Astrocyte of the cerebellum (primary cell): ENCODE measurements at places on chromosomes 7 and 10.

- DNase-seq, result no peak
Measured at GRCh38 chr7:15345216-15345615, 216.6 kb downstream of the AGMO start.

DNA sequence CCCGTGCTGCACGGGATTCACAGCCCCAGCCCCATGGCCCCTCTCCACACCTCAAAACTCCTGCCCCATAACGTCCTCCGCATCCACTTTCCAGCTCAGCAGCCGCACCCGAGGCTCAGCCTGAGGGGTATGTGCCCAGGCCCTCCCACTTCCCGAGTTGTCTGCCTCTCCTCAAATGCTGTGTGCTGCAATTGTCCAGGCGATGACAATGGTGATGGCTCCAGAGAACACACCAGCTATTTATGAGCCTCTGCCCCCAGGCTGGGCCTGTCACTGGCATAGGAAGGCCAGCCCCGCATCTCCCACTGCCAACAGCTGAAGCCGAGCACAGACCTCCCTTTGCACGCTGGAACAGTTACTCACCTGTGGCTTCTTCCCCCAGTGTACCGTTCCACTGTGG lies 2.4 kb upstream of the LDB3 start:
- DNase-seq, result no peak

GRCh38 chr10:11510736-11511135 lies 100.7 kb downstream of the USP6NL start:
- DNase-seq, result no peak

DNA sequence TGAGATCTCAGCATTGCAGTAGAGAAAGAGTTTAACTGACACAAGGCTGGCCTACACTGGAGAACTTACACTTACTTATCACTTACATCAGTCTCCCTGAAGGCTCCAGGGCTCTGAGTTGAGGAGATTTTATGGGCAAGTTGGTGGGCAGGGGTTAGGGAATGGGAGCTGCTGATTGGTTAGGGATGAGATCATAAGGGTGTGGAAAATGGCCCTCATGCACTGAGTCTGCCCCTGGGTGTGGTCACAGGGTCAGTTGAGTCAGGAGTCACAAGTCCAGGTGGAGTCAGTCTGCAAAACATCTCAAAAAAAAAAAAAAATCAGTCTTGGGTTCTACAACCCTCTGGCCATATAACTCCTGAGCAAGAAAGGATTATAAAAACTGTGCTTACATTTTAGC lies 60.5 kb downstream of the PPP1R17 start:
- DNase-seq, result no peak

GRCh38 chr10:31099094-31099493 lies 67.4 kb upstream of the ZNF438 start:
- DNase-seq, result no peak

DNA sequence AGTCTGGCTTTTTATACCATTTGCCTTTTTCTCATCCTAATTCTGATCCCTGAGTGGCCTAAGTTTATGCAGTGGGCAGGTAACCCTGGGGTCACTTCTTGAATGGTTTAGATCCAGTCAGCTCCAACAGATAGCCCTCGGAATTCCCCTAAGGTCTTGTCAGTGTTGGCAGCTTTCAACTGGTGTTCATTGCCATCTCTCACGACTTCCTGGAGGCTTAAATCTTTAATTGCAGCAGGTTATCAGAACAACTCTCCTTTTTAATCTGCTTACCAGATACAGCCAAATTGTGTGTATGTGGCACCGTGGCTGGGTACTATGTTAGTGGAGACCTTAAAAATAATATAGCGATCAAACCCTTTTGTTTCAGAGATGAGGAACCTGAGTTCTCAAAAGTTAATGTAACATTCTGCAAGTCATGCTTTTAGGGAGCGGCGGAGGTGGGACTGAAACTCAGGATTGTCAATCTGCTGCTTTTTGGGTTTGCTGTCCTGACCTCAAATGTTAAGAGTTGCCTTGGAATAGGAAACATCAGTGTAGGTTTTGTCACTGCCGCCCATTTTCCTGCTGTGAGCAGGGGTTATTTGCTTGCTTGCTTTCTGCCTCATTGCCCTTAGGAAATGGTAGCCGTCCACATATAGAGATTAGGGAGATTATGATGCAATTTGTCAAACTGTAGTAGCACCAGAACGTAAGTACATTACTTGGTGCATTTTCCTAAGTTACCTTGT lies 818 bp downstream of the DLD start:
- no peak for DNase-seq

- no peak for DNase-seq
Measured at GRCh38 chr7:5495581-5496375, 72.1 kb upstream of the TNRC18 start.

DNA sequence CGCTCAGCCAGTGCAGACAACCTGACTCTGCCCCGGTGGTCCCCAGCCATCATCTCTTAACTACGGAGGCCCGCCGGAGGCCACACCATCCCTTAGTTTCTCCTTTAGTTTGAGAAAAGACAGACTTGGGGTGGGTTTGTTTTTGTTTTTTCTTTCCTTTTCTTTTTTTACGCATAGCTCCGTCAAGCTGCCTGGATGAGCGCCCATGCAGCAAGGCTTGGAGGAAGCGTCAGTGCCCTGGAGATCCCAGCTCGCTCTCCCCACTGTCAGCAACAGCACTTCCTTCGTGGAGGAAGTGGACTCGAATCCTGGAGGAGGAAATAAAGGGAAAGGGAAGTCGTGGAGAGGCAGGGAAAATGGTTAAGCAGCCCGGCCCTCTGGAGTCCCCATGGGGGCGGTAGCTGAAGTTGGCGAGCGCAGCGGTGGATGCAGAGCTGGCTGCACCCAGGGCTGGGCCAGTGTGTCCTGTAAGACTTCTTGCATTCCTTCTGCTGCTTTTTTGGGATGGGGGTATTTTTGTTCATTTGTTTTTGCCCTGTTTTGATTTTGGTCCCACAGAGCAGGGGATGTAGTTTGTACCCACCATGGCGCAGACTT lies 35.9 kb upstream of the GJD4 start:
- DNase-seq, result no peak

DNA sequence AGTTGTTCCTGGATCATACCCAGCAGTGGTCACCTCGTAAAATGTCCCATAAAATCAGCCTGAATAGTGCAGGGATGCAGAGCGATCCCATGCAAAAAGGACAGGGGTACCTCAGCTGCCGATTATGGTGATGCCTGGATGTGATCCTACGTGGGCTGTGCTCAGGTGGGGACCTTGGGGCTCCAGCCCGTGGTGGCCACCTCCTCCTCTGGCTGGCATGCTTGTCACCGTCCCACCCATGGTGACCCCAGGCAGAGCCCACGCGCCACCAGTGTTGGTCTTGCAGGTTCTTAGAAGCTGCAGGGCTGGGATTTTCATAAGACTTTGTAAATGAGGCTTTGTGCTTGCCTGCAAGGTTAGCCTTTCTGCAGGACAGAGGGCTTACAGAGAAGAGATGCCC lies 97.2 kb downstream of the GLRX3 start:
- DNase-seq, result no peak

GRCh38 chr7:127884066-127884559 lies 147.1 kb downstream of the LRRC4 start:
- no peak for DNase-seq

- peak; percentile 45 for DNase-seq
Measured at GRCh38 chr10:13526948-13527863, 1.6 kb downstream of the BEND7 start.

DNA sequence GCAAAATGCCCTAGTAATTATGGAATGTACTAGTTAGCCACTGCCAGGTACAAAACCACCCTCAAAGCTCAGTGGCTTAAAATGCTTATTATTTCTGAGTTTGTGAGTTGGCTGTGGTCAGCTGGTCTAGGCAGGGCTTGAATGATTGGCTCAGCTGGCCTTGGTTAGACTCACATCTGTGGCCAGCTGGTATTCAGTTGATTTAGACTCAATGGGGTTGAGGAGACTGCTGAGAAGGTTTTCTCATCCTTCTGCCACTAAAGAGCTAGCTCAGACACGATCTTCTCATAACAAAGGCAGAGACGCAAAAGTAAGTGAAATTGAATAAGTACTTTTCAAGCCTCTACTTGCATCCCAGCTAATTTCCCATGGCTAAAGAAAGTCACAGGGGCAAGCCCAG lies 57.1 kb upstream of the CYP2C18 start:
- DNase-seq, result no peak

DNA sequence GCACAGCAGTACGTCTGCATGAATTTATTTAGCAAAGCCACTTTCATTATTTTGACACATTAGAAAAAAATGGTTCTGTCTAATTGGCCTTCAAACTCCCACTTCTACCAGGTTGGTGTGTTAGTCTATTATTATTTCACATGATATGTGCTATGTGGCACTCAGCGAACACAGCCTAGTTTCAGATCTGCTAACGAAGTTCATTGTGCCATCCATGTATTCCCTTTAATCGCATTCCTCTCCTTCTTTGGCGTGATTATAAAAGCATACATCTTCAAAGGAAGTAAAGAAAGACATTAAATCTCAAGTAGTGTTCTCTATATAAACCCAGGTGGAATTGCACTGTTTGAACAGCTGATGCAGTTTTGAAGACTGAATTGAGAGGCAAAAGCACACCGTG lies 96.4 kb upstream of the CACNA2D1 start:
- no peak for DNase-seq

DNA sequence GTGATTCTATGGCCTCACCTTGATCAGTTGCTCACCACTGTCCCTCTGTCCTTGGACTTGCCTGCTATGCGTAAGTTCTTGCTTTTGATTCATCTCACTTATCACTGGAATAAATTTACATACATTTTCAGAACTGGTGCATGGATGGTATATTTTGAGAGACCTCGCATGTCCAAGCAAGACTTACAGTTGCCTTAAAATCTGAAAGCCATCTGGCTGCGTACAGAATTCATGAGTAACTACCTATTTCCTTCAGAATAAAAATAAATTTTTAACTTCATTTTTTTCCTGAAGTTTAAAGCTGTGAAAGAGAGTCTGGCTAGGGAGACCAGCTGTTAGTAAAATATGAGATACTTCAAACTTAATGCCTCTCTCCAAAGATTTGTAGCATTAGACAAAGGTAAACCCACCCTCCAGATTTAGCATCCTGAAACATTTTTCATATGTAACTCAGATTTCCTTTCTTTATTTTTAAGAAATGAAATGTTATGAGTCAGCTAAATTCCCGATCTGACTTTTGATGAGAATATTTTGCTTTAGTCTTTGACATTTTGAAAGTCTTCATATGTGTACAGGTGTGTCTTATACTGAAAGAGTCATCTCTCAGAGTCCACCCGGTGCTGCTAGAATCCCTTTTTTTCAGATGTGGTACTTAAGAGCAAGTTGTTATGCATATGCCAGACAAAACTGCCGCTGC lies 136.4 kb upstream of the CELF2 start:
- no peak for DNase-seq

DNA sequence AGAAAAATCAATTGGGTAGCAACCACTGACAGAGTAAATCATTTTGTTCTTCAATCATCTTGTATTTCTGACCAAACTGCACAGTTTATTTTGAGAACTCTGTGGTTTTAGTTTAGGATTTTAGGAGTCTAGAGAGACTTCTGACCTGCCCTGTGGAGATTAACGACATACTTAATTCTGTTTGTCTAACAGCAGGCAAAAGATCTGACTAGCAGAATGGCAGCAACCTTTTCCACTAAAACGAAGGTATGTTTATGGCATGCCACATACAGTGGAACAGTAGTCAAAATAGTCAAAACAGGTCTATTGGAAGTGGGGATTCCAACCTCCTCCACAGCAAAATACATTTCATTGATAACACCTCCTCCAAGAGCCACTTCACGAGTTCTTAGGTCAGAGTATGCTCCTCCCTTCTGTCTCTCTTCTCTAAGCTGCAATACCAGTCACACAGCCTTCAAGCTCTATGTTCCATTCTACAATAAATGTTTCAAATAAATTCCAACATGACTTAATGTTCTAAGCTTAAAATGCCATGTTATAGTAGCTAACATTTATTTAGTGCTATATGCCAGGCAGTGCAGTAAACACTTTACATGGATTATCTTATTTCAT lies 34.4 kb downstream of the NRCAM start:
- DNase-seq, result no peak

DNA sequence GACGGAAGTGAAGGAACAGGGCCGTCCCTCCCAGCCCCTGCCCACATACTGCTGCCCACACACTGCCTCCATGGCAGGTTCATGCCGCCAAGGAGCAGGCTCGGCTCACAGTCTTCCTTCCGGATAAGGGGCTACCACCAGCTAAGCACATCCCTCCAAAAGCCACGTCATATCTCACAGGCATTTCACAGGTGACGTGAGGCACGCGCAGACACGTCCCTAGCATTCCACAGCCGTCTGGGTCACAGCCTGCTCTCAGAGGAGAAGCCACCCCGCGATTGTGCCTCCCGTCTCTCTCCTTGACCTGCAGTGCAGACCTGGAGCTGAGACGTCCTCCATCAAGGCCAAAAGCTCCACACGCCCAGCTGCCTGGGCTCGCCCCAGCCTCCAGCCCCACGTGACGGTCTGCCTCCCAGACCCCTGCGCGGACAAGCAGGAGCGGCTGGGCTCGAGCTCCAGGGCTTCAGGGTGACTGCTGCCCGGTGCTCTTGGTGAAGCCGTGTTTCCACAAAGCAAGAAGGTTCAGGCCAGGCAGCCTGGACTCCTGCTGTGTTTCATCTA lies 114.0 kb downstream of the MAD1L1 start:
- no peak for DNase-seq

- DNase-seq, result no peak
Measured at GRCh38 chr10:38072552-38072951, 21.6 kb upstream of the ZNF37A start.

DNA sequence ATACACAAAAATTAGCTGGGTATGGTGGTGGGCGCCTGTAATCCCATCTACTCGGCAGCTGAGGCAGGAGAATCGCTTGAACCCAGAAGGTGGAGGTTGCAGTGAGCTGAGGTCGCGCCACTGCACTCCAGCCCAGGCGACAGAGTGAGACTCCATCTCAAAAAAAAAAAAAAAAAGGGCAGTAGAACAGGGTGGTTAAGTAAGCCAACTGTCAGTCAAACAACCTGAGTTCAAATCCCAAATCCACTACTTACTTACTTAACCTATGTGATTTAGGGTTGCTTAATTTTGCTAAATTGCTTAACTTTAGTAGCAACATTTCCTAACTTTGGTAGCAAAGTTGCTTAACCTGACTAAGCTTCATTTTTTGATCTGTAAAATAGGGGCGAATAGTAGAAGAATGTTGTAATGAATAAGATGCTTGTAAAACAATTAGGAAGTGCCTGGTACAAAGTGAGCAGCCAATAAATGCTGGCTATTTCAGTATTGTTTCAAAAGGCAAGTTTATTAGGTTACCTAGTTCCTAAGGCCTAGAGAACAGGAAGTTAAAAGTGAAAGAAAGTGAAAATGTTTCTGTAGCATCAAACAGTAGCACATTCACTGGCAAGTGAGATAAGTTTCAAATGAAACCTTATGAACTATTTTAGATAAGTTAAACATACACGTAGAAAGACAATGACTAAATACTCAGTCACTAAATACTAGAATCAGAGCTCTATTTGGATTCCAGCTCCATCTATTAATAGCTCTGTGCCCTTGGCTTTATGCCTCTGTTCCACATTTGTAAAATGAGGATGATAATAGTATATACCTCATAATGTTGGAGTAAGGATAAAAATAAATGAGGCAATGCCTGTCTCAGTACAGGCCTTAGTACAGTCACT lies 64.3 kb downstream of the HOXA1 start:
- DNase-seq, result no peak

GRCh38 chr7:78863281-78863680 lies 590.2 kb downstream of the MAGI2 start:
- no peak for DNase-seq
